ENCODE measurements at places on chromosomes 2 and 18.

GRCh38 chr2:127512362-127512761, 13.9 kb downstream of the IWS1 start:
- DNase-seq, result no peak

DNA sequence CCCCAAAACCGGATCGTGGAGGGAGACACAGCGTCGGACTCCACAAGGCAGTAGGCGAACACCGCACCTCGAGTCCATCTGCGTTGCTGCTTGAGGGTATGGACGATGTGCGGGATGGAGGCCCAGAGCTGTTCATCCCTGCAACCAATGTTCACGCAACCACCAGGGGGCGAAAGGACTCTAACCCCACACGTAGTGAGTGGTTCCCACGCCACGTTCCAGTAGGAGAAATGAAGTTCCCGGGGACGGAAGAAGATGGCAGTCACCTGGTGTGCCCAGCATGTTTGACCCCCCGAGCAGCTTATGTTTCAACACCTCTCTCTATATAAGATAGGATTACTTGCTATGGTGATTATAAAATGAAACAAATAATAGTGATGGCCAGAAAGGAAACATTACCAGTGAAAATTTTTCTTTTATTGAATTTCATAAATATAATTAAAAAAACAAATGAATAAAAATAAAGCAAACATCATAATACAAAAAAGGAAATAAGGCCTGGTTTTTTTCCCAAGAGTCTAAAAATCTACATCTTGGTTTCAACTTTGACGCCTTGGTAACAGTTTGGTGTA, 184.3 kb downstream of the SH3BP4 start:
- DNase-seq, result peak; percentile 30

DNA sequence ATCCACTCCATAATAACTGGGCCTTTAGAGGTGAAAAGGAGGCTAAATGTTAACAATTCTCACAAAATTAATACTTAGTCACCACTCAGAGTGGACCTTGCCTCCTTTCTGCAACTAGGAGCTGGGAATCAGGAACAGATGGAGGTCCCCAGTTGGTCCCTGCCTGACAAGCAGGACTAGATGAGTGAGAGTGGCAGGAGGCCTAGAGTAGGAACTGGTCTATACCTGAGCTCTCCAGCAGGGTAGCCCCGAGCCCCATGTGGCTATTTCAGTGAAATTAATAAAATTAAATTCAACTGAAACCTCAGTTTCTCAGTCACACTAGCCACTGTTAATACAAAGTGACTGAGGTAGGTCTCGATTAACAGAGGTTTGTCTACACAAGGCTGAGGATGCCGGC, 150.5 kb downstream of the MYO5B start:
- no peak for DNase-seq

DNA sequence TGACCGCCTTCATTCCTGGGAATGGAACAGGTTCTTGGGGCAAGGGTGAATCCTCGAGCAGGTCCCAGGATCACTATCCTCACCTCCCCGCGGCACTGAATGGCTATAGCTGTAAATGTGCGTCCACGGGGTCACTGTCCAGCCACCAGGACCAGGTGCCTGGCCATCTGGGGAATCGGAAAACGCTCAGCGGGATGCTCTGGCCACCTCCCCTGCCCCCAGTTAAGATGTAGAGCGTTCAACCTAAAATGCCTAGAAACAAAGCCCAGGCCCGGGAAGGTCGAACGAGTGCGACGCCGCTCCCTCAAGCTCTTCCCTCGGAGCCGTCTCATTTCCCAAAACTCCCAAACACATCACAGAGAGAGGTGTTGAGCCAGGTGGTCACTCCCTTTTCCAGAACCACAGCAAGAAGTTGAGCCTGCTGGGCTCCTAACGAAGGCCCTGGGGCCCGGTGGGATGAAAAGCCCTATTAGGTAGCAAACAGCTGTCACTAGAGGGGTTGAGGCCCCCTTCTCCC, 795 bp upstream of the CAPN10 start:
- DNase-seq, result no peak

DNA sequence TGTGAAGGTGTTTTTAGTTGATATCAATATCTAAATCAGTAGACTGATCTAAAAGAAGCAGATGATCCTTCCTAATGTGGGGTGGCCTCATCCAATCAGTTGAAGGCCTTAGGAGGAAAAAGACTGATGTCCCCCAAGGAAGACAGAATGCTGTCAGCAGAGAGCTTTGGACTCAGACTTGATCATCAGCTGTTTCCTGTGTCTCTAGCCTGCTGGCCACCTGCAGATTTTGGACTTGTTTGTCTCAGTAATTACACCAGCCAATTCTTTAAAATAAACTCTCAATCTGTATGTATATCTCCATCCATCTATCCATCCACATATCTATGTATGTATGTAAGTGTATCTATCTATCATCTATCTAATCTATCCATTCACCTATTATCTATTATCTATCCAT, 301.3 kb downstream of the LPIN1 start:
- no peak for DNase-seq

All from activated CD8-positive, alpha-beta memory T cell treated with anti-CD3 and anti-CD28 coated beads for 1 hour (primary cell).